ENCODE measurements at places on chromosomes 11 and 22.

DNA sequence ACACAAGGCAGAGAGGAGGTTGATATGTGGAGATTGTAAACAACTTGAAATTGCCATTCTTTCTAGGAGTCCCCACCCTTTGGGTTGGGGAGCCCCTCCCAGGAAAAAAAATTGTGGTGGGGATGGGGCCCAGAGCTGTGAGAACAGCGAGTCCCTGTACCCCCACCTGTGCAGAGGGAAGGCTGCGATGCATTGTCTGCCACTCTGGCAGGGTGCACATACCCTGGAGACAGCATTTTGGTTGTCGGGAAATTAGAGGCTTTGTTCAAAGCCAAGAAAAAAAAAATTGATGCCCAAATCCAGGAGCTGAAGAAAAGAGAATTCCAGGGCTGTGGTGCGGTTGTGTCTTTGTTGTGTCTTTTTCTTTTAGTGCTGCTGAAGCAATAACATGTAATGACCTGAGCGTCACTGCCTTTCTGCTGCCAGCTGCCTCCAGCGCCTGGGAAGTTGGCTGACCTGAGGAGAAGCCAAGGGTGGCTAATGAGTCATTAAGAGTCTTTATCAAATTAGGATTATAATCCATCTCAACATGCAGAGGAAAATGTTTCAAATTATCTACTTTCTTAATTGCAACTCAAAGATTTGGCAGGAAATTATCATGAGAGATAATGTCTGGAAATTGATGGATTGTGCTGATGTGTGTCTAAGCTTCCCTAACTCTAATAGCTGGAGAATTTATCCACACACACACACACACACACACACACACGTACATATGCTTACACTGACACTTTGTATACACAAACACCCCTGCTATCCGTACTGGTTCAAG is 8.0 kb upstream of the PKNOX2 start:
- no peak overlapping the region for H3K27ac ChIP-seq
- no peaks in the 10 kb centered on the region for H3K27me3 ChIP-seq

DNA sequence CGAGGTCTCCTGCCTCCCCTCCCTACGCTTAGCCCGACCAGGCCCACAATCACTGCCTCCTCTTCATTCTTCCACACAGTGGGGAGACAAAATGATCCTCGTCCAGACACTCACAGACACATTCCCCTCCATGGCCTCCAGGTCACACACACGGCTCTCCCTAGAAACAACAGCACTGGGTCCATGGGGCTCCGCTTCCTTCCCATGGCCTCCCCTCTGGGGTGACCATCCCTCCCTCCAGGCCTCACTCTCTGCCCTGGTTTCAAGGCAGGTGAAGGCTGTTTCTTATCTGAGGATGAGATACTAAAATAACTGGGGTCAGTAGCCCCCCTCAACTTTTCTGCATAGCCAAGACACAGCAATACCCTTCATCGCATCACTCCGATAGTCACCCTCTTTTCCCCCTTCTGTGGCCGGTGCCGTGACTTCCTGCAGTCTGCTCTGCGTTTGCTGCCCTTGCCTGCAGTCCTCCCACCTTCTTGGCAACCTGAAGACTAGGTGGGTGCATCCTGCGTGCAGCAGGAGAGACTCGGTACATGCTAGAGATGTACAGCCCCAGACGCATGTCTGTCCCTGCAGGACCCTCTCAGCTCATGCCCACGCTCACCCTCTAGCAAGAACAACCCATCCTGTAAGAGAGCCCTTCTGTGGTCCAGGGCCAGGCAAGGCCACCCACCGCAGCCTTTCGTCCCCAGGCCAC is 55.8 kb downstream of the CD6 start:
- no peaks in the 10 kb centered on the region for H3K36me3 ChIP-seq
- peaks cover 69% of the 10 kb centered on the region for H3K4me1 ChIP-seq
- peak overlapping the region; percentile 66 for H3K27ac ChIP-seq
- H3K27me3 ChIP-seq: no peaks in the 10 kb centered on the region

DNA sequence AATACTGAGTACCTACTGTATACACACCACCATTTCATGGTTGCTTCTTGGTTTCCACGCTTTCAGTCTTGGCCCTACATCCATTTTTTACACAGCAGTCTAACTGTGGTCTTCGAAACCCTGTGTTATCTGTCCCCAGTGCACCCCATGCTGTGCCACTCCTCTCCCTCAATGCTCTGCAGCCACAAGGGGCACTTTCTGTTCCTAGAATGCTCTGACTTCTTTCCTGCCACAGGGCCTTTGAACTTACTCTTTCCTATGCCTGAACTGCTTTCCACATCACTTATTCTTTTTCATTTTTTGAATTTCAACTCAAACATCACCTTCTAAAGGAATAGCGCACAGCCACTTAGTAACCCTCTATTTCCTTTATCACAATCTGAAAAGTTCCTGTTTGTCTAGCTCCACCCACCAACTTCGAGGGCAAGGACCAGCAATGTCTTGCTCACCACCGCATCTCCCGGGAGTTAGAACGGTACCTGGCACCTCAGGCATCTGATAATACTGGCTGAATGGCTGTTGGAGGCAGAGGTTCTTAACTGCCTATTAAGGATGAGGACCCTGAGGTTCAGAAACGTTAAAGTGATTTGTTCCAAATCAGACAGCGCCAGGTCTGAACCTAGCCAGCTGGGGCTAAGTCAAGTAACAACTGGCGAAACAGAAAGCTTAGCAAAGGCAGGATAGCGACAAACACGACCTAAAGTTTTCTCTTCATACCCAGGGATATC is 568 bp downstream of the ALG8 start:
- DNase-seq: no peak
- peak overlapping the region; percentile 88 for H3K4me3 ChIP-seq
- H3K4me1 ChIP-seq: peaks cover 21% of the 10 kb centered on the region
- H3K27me3 ChIP-seq: no peaks in the 10 kb centered on the region
- no peaks in the 10 kb centered on the region for H3K36me3 ChIP-seq

GRCh38 chr11:117911694-117912093 is 17.5 kb downstream of the TMPRSS13 start:
- no peaks in the 10 kb centered on the region for H3K27me3 ChIP-seq
- DNase-seq: no peak
- no peak overlapping the region for H3K4me3 ChIP-seq

GRCh38 chr11:72579816-72580641 is 94.2 kb downstream of the PDE2A start:
- no peak overlapping the region for H3K4me3 ChIP-seq
- no peaks in the 10 kb centered on the region for H3K36me3 ChIP-seq
- peaks cover 10% of the 10 kb centered on the region for H3K4me1 ChIP-seq
- DNase-seq: no peak

- no peak for DNase-seq
- H3K4me3 ChIP-seq: no peak overlapping the region
- H3K4me1 ChIP-seq: peaks cover 11% of the 10 kb centered on the region
- H3K27me3 ChIP-seq: no peaks in the 10 kb centered on the region
Measured at GRCh38 chr11:75541193-75542087, 15.7 kb upstream of the GDPD5 start.

GRCh38 chr11:6319704-6320410 is 444 bp downstream of the CAVIN3 start:
- H3K36me3 ChIP-seq: no peaks in the 10 kb centered on the region
- peak; percentile 4 for DNase-seq
- no peak overlapping the region for H3K27ac ChIP-seq
- peaks cover 11% of the 10 kb centered on the region for H3K4me1 ChIP-seq

DNA sequence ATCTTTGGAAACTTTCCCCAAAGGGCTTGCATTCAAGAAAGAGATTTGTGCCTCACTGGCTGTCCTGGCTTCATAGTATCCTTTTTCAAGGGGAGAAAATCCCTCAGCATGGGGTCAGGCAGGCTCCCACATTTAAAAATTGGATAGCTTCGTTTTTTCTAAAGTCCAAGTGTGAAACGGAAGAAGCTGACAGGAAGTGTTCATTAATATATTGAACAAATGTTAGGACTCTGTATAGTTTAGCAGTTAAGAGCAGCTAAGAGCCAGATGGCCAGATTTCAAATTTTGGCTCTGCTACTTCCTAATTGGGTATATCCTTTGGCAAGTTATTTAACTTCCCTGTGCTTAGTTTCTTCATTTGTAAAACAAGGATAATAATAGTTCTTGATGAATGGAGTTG is 354.9 kb upstream of the FAT3 start:
- DNase-seq: no peak
- H3K27me3 ChIP-seq: no peaks in the 10 kb centered on the region
- H3K4me1 ChIP-seq: no peaks in the 10 kb centered on the region

DNA sequence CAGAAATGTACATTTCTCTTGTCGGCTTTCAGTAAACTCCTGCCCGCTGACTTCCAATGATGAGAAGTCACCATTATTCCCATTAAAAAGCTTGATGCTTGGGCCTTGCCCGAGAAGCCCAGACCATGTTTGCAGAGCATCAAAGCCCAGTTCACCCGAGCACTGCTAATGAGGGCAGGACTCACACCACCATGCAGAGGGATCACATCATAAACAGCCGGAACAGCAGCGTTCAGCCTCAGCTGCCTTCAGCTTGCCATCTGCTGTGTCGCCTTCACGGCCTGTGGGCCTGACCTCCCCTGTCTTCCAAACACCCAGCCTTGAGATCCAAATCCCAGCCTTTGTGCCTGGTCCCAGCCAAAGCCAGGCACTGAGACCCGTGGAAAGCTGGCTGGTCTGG is 105.4 kb upstream of the CSNK2A3 start:
- no peaks in the 10 kb centered on the region for H3K27me3 ChIP-seq
- H3K4me1 ChIP-seq: no peaks in the 10 kb centered on the region
- H3K27ac ChIP-seq: no peak overlapping the region
- no peaks in the 10 kb centered on the region for H3K36me3 ChIP-seq
- no peak overlapping the region for H3K4me3 ChIP-seq

GRCh38 chr11:29629286-29629685 is 387.5 kb downstream of the KCNA4 start:
- no peaks in the 10 kb centered on the region for H3K36me3 ChIP-seq
- DNase-seq: no peak
- no peak overlapping the region for H3K27ac ChIP-seq
- no peak overlapping the region for H3K4me3 ChIP-seq
- H3K4me1 ChIP-seq: no peaks in the 10 kb centered on the region

GRCh38 chr22:30167296-30167695 is 79.3 kb downstream of the LIF start:
- no peak for DNase-seq
- H3K4me3 ChIP-seq: no peak overlapping the region
- H3K36me3 ChIP-seq: no peaks in the 10 kb centered on the region
- H3K4me1 ChIP-seq: peaks cover 36% of the 10 kb centered on the region

DNA sequence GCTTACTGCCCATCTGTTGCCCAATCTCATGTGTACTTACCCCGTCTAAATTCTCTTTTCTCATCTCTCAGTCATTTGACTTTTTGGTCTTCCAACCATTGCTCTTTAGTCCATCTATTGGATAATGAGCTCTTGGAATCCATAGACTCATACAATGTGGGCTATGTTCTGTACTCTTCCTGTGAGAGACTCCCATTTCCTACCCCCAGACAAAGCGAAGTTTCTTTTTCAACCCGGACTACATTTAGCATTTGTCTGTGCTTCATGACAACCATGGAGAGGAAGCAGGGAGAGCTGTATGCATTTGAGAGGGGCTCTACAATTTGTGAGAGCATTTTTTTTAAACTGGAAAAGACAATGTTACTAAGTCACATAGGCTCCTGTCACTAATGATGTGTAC is 4.0 kb upstream of the ARHGAP42 start:
- H3K4me3 ChIP-seq: no peak overlapping the region
- no peaks in the 10 kb centered on the region for H3K4me1 ChIP-seq
- no peak for DNase-seq
- no peaks in the 10 kb centered on the region for H3K27me3 ChIP-seq
- no peaks in the 10 kb centered on the region for H3K36me3 ChIP-seq

- DNase-seq: no peak
- H3K36me3 ChIP-seq: no peaks in the 10 kb centered on the region
- H3K27ac ChIP-seq: no peak overlapping the region
- H3K27me3 ChIP-seq: no peaks in the 10 kb centered on the region
Measured at GRCh38 chr22:47204002-47204979, 441.8 kb downstream of the TBC1D22A start.

DNA sequence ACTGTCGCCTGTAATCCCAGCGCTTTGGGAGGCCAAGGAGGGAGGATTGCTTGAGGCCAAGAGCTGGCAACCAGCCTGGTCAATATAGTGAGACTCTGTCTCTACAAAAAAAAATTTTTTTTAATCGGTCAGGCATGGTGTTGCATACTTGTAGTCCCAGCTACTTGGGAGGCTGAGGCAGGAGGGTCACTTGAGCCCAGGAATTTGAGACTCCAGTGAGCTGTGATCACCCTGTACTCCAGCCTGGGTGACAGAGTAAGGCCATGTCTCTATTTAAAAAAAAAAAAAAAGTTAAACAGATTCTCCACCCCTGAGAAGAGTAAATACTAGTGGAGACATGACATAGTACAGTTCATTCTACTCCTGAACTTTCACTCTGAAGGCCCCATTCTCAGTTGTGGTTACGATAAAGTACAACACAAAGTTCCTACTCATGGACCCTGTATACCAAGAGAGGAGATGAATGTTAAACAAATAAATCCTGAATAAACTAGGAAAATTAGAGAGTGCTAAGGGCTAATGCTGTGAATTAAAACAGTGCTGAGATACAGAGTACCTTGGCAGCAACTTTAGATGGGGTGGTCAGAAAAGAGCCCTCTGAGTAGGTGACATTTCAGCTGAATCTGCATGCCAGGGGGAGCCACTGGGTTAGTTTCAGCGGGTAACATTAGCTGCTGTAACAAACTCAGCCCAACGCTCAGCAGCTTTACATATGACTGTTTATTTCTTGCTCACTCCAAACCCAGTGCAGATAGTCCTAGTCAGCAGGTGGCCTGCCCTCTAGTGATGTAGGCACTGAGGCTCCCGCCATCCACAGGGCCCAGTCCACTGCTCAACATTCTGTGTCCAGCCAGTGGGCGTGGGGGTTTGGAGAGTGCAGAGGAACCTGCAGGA is 75.1 kb downstream of the DBX1 start:
- no peaks in the 10 kb centered on the region for H3K27me3 ChIP-seq
- H3K27ac ChIP-seq: no peak overlapping the region
- no peak overlapping the region for H3K4me3 ChIP-seq

- no peaks in the 10 kb centered on the region for H3K27me3 ChIP-seq
- H3K4me1 ChIP-seq: peaks cover 14% of the 10 kb centered on the region
- H3K36me3 ChIP-seq: no peaks in the 10 kb centered on the region
- no peak for DNase-seq
- no peak overlapping the region for H3K4me3 ChIP-seq
- H3K27ac ChIP-seq: no peak overlapping the region
Measured at GRCh38 chr22:31102441-31103081, 4.8 kb downstream of the SELENOM start.

DNA sequence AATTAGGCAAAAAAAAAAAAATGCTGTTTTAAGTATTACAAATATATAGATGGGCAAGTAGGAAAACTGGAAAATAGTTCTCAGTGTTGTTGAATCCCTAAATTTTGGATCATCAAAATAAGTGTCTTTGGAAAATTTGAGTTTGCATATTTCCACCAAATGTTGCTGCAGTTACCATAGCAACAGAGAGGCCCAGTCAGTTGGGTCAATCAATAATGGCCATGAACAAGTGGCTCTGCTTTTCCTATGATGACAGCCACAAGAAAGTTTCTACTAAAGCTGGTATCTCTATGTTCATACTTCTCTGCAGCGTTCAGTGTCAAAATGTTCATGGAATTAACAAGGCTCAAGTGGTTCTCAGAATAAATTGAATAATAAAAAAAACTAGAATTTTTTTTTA is 79.1 kb downstream of the SERGEF start:
- H3K36me3 ChIP-seq: no peaks in the 10 kb centered on the region
- no peaks in the 10 kb centered on the region for H3K4me1 ChIP-seq
- H3K4me3 ChIP-seq: no peak overlapping the region
- no peak overlapping the region for H3K27ac ChIP-seq
- H3K27me3 ChIP-seq: no peaks in the 10 kb centered on the region
- no peak for DNase-seq
